Adipocyte (in vitro differentiated cells): ENCODE measurements at places on chromosomes 6 and 20.
A peak's percentile ranks its signal among the peaks of the same experiment; 100 is the strongest.

- no peak for DNase-seq
Measured at GRCh38 chr6:129852257-129852858, 8.8 kb downstream of the TMEM244 start.

- DNase-seq, result peak; percentile 56
Measured at GRCh38 chr6:12403201-12403826, 113.2 kb downstream of the EDN1 start.

- DNase-seq, result no peak
Measured at GRCh38 chr6:108741331-108741989, 106.8 kb upstream of the ARMC2 start.

DNA sequence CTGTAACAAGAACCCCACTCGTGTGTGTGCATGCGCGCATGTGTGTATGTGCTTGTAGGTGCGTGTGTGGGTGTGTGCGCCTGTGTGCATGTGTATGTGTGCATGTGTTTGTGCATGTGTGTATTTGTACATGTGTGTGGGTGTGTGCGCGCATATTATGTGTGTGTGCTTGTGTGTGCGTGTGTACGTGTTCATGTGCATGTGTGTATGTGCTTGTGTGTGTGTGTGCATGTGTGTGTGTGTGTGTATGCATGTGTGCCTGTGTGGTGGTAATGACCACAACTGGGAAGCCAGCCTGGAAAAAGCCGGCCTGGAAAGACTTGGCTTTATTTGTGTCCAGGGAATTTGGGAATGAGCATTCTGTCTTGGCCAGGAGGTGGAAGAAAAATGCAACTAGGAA lies 157.5 kb downstream of the PAX1 start:
- no peak for DNase-seq

DNA sequence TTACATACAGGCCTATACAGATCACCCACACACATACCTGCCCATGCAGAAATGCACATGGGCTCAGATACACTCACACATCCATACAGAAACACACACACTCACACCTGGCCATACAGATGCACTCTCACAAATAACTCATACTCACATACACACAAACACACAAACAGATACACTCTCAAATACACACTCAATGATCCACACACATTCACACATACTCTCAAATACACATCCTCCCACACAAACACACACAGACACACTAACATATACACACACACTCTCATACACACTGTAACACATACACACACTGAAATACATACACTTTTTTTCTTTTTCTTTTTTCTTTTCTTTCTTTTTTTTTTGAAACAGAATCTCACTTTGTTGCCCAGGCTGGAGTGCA lies 90.7 kb downstream of the CDH22 start:
- DNase-seq, result no peak

DNA sequence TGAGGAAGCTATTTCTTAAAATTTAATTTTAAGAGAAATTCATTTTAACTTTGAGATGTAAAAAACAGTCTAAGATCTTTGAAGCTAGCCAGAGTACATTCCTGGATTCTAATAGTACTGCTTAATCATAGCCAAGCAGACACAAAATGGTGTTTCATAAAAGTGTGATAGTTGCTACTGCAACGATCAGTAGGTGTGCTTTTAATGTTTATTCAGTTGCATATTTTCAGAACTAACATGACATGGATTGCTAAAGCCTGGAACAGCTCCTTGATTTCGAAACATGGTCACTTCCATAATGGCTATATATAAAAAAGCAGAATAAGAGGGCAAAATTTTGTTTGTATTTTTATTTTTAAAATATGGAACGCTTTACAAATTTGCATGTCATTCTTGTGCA lies 35.5 kb downstream of the SESN1 start:
- peak; percentile 72 for DNase-seq

GRCh38 chr6:157505912-157506491 lies 125.0 kb downstream of the ZDHHC14 start:
- DNase-seq, result no peak

DNA sequence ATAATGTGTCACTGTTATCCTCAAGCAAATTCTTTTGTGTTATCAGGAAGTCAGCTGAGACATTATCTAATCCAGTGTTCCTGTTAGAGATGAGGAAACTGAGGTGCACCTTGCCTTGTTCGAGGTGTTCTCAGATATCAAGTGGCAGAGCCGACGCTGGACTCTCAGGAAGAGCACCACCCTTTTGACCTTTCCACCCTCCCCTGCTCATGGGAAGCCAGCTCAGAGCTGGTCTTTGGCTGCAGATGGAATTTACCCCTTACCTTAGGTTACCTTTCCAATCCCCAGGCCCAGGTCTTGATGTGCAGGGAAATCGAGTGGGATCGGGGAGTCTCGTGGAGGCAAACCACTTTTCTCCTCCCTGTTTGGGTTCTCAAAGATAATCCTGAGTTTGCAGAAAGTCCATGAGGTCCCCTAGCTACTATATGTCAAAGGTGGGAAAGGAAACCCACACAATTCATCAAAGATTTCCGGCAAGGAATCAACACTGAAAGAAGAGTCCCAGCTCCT lies 62.9 kb upstream of the PIM1 start:
- no peak for DNase-seq

- no peak for DNase-seq
Measured at GRCh38 chr6:160439751-160440150, 91.6 kb downstream of the SLC22A3 start.

GRCh38 chr6:15086348-15087158 lies 159.3 kb upstream of the JARID2 start:
- DNase-seq, result no peak

DNA sequence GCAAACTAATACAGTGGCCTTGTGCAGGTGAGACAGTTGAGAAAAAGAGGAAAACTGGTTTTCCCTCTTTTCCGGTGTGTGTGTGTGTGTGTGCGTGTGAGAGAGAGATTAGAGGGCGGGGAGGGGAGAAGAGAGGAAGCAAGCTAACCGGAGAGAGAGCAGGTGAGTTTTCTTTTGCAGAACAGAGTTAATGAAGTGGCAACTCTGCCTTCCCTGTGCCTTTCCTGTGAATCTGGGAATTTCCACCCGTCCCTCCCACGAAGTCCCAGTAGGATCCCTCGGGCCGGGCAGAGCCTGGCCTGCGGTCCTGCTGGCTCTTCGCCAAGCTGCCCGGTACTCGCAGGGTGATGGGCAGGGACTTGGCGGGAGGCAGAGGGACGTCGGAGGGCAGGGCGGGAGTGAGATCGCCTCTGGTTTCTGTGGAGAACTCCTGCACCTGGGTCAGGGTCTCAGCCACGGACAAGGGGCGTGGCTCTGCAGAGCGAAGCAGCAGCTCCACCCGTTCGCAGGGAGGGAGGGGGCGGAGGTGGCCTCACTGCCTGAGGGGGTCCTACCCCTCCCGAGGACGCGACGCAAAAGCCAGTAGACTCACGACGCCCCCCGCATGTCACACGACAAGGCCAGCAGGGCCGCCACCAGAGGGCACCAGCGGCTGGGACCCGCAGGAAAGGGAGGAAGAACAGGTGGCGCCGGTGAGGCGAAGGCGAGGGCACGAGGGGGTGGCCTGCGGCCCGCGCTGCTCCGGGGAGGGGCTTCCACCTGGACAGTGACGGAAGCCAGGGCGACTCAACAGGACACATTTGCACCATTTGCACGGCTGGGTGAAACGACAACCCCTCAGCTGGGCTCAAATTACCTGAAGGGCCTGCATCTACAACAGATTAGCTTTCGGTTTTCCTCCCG lies 51.2 kb upstream of the RNF182 start:
- DNase-seq, result peak; percentile 50

- no peak for DNase-seq
Measured at GRCh38 chr6:166591026-166591425, 4.5 kb upstream of the RAMACL start.

GRCh38 chr6:159169557-159170332 lies 545 bp downstream of the FNDC1 start:
- DNase-seq, result peak; percentile 76

DNA sequence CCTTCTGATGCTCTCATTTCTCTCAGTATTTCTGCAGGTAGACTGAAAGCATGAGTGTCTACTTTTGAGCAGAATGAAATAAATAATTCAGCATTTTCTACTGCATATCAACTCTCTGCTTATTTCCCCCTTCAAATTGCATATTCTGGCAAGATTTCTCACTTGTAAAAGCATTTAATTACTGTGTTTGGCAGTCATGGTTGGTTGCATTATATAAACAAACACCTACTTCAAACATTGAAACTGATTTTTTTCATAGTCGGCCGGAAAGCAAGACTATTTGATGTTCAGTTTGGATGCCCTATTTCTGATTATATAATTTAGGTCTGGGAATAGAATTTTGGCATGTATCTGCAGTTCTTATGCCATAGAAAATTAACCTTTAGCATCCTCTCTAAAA lies 73.1 kb downstream of the PLEKHG1 start:
- no peak for DNase-seq

- DNase-seq, result peak; percentile 95
Measured at GRCh38 chr20:57879779-57880570, 170.2 kb upstream of the PMEPA1 start.

DNA sequence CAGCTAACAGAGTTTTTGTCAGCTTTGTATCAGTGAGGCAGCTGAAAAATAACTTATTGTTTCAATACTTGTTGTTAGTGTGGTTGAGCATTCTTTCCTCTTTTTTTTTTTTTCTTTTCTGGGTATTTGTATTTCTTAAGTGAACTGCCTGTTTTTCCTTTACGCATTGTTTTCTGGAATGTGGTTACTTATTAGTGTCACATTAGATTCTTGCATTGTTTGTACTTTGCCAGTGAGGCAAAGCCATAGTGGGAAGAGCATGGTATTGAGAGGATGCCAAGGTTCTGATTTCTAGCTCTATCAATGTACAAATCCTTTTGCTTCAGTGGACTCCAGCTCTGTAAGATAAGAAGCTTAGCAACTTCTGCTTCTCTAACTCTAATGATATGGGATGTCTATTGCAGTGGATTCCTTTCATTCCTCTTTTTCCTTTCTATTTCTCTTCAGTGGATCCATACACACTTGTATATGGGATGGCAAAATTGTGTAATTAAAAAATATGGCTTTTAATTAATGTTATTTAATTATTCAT lies 3.9 kb downstream of the CDKAL1 start:
- no peak for DNase-seq

GRCh38 chr6:14095437-14095836 lies 22.1 kb upstream of the CD83 start:
- DNase-seq, result no peak

GRCh38 chr6:37204014-37204751 lies 34.2 kb downstream of the PIM1 start:
- DNase-seq, result peak; percentile 34

DNA sequence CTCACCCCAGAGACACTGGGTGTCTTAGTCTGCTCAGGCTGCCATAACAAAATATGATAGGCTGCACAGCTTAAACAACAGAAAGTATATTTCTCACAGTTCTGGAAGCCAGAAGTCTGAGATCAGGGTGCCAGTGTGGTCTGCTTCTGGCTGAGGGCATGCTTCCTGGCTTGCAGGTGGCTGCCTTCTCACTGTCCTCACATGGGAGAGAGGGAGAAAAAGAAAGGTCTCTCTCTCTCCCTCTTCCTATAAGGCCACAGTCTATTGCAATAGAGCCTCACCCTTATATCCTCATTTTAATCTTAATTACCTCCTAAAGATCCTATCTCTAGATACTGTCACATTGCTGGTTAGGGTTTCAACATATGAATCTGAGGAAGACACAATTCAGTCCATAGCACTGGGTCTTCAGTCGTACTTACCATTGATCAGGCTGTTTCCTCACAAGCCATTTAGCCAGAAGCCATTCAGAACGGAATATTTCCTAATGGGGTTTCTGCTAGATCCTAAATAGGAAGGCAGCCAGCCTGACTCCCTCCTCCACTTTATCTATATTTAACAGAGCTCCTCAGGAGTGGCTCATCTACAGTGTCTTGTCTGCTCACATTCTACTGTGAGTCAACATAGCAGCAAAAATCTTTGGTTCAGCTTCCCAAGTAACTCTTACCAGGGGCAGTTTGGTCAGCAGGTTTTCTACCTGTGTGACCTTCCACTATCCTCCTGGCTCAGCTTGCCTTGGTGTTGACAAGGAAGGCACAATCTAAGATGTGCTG lies 42.2 kb downstream of the CD164 start:
- no peak for DNase-seq

GRCh38 chr6:122788208-122788607 lies 850 bp upstream of the SMPDL3A start:
- DNase-seq, result no peak

GRCh38 chr6:2449572-2449940 lies 204.2 kb upstream of the GMDS start:
- no peak for DNase-seq

DNA sequence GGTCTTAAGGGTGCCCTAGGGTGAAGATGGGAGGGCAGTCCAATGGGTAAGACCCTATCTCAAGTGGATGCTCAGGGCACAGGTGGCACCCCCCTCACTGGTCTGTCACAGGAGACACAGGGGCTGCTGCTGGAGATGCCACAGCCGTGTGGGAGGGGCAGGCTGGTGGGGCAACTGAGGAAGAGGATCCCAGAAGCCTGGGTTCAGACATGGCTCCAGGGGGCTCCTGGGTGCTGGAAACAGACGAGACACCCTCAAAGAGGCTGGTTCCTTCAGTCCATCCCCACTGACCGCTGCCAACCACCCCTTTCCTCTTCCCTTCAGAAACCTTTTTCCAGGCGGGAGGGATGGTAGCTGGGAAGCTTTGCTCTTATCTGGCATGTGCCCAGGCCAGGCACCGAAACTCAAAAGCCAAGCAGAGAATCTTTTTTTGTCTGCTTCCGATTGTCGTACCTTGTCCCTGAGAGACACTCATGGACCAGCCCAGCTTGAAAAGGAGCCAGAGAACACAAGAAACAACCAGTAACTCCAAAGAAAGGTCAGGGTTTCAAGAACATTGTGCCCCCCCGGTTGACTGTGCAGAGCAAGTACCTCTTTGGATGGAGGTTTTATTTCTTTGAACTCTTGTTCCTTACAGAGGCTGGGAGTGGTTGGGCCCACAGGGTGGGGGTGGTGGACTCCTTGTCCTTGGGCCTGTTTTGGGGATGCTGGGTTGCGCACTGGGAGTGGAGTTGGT lies 28.5 kb upstream of the EMILIN3 start:
- no peak for DNase-seq

DNA sequence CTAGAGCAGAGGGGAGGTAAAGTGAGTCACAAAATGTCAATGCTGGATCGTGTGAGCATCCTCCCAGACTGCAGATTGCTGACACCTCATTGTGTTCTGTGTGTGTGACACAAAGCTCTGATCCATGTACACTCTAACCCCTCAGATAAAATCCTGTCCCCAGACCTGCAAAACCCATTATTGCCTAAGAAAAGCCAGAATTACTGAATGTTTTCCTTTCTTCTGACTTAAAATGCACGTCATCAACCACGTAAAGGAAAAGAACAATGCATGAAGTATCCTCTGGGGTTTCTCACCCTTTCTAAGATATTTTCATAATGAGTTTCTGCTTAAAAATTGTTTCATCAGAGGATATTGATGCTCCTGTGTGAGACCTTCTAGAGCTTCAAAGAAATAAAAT lies 218.0 kb upstream of the PREP start:
- no peak for DNase-seq

- DNase-seq, result no peak
Measured at GRCh38 chr6:52136934-52137467, 49.2 kb upstream of the IL17A start.

- no peak for DNase-seq
Measured at GRCh38 chr20:38248133-38248532, 12.4 kb downstream of the KIAA1755 start.

- no peak for DNase-seq
Measured at GRCh38 chr20:9236458-9236857, 167.6 kb downstream of the PLCB4 start.

GRCh38 chr6:11197175-11197536 lies 35.3 kb downstream of the NEDD9 start:
- DNase-seq, result peak; percentile 92
